ENCODE measurements at places on chromosomes 16 and 17. TPM values are rescaled to one million over a fixed set of nuclear protein-coding genes. Genes with fewer than 3 reads are reported as not detected.

Gene TRIM72
- under 0.01 TPM for total RNA-seq

GRCh38 chr17:80294210-80294609, 33.6 kb downstream of the RNF213 start:
- H3K36me3 ChIP-seq, result peaks cover 100% of the 10 kb centered on the region
- no peaks in the 10 kb centered on the region for H3K4me1 ChIP-seq
- no peak overlapping the region for H3K4me3 ChIP-seq
- H3K27me3 ChIP-seq, result no peaks in the 10 kb centered on the region

- peak within 1 kb of the TSS; percentile 59 for H3K4me3 ChIP-seq
- peaks cover 27% of the 10 kb centered on the region for H3K4me1 ChIP-seq
- peaks cover 7% of the 10 kb centered on the region for H3K27me3 ChIP-seq
- H3K27ac ChIP-seq, result no peak within 1 kb of the TSS
Observed at GRCh38 chr17:50634224-50634914, at the start of gene ABCC3. TSS of gene ABCC3 (plus strand) at chr17:50634881. CDS start at chr17:50634937, 56 bp downstream.

Gene CCR7
- 0.33 TPM for total RNA-seq

GRCh38 chr16:52751035-52751434, 204.1 kb upstream of the TOX3 start:
- H3K36me3 ChIP-seq, result no peaks in the 10 kb centered on the region
- no peak overlapping the region for H3K27ac ChIP-seq
- DNase-seq, result no peak
- no peaks in the 10 kb centered on the region for H3K27me3 ChIP-seq

- no peak overlapping the region for H3K27ac ChIP-seq
- H3K4me3 ChIP-seq, result no peak overlapping the region
- DNase-seq, result no peak
Observed at GRCh38 chr16:31404353-31405064, 11.4 kb downstream of the ITGAD start.

Gene CPHXL2
- total RNA-seq, result not detected

DNA sequence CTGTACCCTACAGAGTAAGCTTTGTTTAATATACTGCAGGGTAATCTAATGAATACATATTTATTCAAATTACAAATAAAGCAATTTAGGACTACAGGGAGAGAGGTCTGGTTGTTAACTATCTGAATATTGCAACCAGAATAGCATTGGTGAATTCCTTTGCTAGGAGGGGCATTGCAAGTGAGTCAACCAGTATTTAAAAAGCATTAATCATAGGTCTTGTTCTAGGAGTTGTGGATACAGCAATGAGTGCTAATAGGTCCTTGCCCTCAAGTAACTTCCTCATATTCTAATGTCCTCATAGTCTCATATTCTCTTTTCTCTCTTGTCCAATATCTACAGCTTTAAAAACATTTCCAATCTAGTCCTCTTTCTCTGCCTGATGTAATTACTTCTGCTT, 531.4 kb downstream of the CDH11 start:
- no peak for DNase-seq
- no peaks in the 10 kb centered on the region for H3K36me3 ChIP-seq
- no peaks in the 10 kb centered on the region for H3K4me1 ChIP-seq
- no peaks in the 10 kb centered on the region for H3K27me3 ChIP-seq
- H3K4me3 ChIP-seq, result no peak overlapping the region

- H3K4me1 ChIP-seq, result peaks cover 8% of the 10 kb centered on the region
- H3K27me3 ChIP-seq, result no peaks in the 10 kb centered on the region
- H3K27ac ChIP-seq, result no peak overlapping the region
- no peak for DNase-seq
- no peak overlapping the region for H3K4me3 ChIP-seq
Observed at GRCh38 chr16:86313631-86314030, 196.7 kb upstream of the FOXF1 start.

Gene TBC1D3H
- not detected for total RNA-seq

Gene CCDC200
- total RNA-seq, result not detected

- no peak overlapping the region for H3K4me3 ChIP-seq
- no peaks in the 10 kb centered on the region for H3K36me3 ChIP-seq
- no peak for DNase-seq
Observed at GRCh38 chr17:6700948-6701307, 12.2 kb downstream of the SLC13A5 start.

DNA sequence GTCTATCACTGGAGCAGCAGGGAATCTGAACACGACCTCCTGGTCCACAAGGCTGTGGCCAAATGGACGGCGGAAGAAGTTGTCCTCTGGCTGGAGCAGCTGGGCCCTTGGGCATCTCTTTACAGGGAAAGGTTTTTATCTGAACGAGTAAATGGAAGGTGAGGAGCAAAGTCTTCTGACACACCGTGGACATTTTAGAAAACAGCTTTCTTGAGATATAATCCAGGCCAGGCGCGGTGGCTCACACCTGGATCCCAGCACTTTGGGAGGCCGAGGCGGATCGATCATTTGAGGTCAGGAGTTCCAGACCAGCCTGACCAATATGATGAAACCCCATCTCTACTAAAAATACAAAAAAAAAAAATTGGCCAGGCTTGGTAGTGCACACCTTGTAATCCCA, 17.1 kb downstream of the BFAR start:
- no peak for DNase-seq
- no peak overlapping the region for H3K4me3 ChIP-seq
- no peaks in the 10 kb centered on the region for H3K27me3 ChIP-seq
- peaks cover 60% of the 10 kb centered on the region for H3K36me3 ChIP-seq
- no peak overlapping the region for H3K27ac ChIP-seq
- H3K4me1 ChIP-seq, result no peaks in the 10 kb centered on the region

DNA sequence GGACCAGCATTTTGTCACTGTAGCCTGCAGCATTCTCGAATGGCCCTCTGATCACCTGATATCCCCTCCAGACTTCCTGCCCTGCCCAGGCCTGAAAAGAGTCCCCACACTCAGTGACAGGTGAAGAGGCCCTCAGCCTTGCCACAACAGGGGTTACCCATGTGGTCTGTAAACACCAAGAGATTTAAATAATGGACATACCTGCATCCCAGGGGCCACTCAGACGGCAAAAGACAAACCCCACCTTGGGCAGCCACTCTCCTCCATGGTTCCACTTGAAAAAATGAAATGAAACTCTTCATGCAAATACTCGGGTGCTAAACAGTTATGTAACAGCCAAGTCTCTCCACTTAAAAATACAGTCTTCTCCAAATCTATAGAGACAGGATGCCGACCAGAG, 22.9 kb upstream of the PECAM1 start:
- peak overlapping the region; percentile 8 for H3K27ac ChIP-seq
- H3K36me3 ChIP-seq, result no peaks in the 10 kb centered on the region
- peaks cover 35% of the 10 kb centered on the region for H3K4me1 ChIP-seq
- no peaks in the 10 kb centered on the region for H3K27me3 ChIP-seq

DNA sequence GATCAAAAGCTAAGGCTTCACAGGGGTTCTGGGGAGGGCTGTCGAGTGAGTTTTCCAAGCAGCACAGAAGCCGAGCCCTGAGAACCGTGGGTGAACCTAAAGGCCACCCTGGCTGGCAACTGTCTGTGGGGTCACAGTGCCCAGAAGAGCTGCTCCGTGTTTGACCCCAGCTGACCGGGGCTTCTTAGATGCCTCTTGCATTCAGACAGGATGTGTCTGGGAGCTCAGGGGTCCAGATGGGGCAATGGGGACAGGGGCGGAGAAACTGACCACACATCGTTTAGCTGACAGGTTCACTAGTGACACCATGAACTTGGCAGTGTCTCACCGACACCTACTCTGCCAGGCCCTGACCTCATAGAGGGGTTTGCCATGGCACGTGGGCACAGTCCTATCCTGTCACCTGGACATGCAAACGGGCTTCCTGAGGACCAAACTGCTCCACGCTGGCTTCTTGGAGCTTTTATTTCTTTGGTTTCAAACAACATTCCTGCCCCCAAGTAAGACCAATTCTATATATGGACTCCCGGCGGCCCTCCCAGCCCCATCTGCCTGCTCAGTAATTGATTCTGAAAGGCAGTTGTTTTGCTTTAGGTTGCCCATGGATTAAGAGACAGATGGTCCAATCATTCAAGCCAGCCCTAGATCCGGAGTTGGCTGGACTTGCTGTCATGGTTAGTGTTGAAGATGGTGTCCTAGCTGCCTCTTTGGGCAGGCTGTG, 22.2 kb downstream of the WSCD1 start:
- no peaks in the 10 kb centered on the region for H3K36me3 ChIP-seq
- no peaks in the 10 kb centered on the region for H3K27me3 ChIP-seq
- no peak overlapping the region for H3K4me3 ChIP-seq
- no peak overlapping the region for H3K27ac ChIP-seq
- H3K4me1 ChIP-seq, result no peaks in the 10 kb centered on the region

DNA sequence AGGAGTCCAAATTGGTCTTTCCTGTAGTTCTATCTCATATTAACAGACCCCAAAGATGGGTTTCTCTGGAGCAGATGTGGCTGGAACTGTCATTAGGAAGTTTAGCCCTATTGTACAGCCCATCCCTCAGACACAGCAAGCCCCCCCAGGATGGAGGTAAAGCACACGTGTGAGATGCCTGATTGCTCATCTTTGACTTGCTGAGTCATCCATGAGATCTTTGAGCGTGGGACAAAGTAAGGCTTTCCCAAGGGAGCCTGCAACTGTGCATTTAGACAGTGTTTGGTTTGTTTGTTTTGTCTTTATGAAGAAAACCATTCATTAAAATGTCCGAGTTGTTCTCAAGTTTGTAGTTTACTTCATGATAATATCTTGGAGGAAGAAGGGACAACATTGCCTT, 145.3 kb upstream of the CDH13 start:
- no peaks in the 10 kb centered on the region for H3K4me1 ChIP-seq
- H3K4me3 ChIP-seq, result no peak overlapping the region
- H3K36me3 ChIP-seq, result no peaks in the 10 kb centered on the region
- H3K27me3 ChIP-seq, result no peaks in the 10 kb centered on the region
- no peak overlapping the region for H3K27ac ChIP-seq
- no peak for DNase-seq

DNA sequence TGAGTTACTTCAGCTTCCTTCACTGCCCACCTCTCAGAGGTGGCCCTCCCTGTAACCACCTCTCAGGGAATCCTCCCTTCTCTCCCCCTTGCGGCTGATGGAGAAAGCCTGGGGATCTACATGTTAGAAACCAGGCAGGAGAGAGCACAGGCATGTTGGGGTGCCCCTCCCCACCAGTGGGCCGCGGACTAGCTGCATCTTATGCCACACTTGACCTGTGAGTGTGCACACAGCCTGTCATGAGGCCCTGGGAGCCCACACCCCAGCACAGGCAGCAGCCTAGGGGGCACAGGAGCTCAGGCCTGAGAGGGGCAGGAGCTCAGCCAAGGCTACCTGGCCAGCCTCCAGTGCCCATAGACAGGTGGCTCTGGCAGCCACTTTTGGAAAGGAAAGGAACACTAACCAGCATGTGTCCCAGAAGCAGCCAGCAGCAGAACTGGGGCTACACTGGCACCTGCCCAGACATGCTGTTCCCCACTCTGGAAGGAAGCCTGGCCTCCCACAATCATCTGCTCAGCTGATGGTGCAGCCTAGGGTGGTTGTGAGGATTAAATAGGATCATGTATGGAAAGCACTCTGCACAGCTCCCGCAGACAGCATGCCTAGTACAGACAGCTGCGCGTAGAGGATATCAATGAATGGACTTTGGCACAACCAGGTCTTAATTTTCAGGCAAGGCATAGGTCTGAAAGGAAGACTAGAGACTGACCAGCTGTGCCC, 60.5 kb downstream of the TMEM132E start:
- peaks cover 3% of the 10 kb centered on the region for H3K27me3 ChIP-seq
- H3K27ac ChIP-seq, result no peak overlapping the region
- peaks cover 3% of the 10 kb centered on the region for H3K4me1 ChIP-seq
- DNase-seq, result no peak
- H3K4me3 ChIP-seq, result no peak overlapping the region

Gene ACSM5
- 6.1 TPM for total RNA-seq

- H3K27me3 ChIP-seq, result no peaks in the 10 kb centered on the region
- H3K4me1 ChIP-seq, result peaks cover 47% of the 10 kb centered on the region
- H3K4me3 ChIP-seq, result no peak overlapping the region
- no peak for DNase-seq
- no peaks in the 10 kb centered on the region for H3K36me3 ChIP-seq
- peak overlapping the region; percentile 47 for H3K27ac ChIP-seq
Observed at GRCh38 chr17:34243364-34244320, 11.4 kb upstream of the CCL2 start.

Gene CSH2
- not detected for total RNA-seq

GRCh38 chr17:80761110-80761871, 216.7 kb downstream of the RPTOR start:
- H3K27ac ChIP-seq, result no peak overlapping the region
- DNase-seq, result no peak
- no peaks in the 10 kb centered on the region for H3K27me3 ChIP-seq
- peaks cover 19% of the 10 kb centered on the region for H3K4me1 ChIP-seq
- H3K4me3 ChIP-seq, result no peak overlapping the region

- H3K36me3 ChIP-seq, result no peaks in the 10 kb centered on the region
- no peak overlapping the region for H3K4me3 ChIP-seq
- H3K27me3 ChIP-seq, result no peaks in the 10 kb centered on the region
- DNase-seq, result peak; percentile 10
- H3K27ac ChIP-seq, result no peak overlapping the region
Observed at GRCh38 chr16:83420206-83420760, 387.5 kb upstream of the HSBP1 start.

DNA sequence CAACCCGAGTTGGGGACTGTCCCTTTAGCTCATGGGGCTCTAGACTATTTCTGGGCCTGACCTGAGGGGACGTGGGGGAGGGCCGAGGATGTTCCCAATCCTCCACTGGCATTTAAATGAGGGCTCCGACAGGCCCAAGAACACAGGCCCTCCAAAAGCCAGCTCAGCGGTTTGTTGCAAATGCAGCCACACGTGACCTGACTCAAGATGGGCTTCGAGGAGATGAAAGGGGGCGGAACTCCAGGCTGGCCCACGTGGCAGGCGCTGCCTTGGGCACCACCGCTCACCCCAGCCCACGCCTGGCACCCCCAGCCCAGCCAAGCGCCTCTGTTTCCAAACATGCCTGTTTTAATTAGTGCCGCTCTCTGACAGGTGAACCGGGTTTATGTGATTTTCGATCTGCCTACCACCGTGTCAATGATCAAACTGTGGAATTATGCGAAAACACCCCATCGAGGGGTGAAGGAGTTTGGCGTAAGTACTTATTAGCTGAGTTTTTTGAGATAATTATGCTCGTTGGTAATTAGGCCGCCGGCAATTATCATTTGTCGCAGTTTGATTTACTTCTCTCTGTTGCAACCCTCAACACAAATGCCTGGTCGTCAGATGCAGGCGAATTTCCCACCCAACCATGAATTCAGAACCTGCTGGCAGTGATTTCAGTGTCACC, 226.7 kb downstream of the KATNIP start:
- peaks cover 21% of the 10 kb centered on the region for H3K4me1 ChIP-seq
- peaks cover 10% of the 10 kb centered on the region for H3K36me3 ChIP-seq
- H3K27ac ChIP-seq, result no peak overlapping the region
- H3K27me3 ChIP-seq, result no peaks in the 10 kb centered on the region

GRCh38 chr17:33519692-33520091, 226.6 kb upstream of the ASIC2 start:
- H3K4me3 ChIP-seq, result no peak overlapping the region
- H3K27me3 ChIP-seq, result no peaks in the 10 kb centered on the region
- H3K4me1 ChIP-seq, result peaks cover 9% of the 10 kb centered on the region
- DNase-seq, result no peak

All from esophagus muscularis mucosa (tissue), 4 donors.